Pulmonary artery endothelial cell (primary cell): ENCODE measurements at places on chromosomes 2 and 18. TPM values are rescaled to one million over a fixed set of nuclear protein-coding genes. Genes with fewer than 3 reads are reported as not detected.
A peak's percentile ranks its signal among the peaks of the same experiment; 100 is the strongest.

DNA sequence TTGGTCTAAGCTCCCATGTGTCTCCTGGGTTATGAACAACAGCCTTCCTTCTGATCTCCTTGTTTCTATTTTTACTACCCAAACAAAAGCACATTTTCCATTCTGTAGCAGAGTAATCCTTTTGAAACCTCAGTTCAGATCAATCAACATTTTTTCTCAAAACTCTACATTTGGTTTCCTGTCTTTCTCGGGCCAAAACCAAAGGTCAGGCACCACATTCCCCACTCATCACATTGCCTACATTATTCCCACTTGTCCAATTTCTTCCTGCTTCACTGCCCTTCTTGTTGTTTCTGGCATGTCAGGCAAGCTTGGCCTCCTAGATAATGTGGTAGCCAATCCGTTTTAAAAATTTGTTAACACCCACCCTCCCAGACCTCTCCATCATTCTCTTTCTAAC is 196.8 kb downstream of the PPP1R1C start:
- DNase-seq, result peak; percentile 83

DNA sequence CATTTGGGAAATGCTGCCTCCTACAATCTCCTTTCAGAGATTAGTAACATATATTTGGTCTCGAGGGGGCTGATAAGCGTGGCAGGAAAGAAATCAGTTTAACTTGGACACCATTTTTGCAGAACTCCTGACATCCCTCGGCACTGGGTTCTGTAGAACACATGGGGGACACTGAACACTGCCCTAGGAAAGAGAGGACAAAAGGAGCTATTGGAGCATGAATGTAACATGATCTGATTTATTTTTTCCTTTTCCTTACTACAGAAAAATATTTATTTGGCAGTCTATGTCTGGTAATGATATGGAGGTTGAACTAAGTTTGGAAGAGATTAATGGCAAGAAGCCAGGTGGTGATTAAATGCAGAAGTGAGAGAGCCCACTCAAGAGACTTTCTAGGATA is 153.8 kb downstream of the AFF3 start:
- no peak for DNase-seq

The OR6B2 gene
- total RNA-seq, result not detected in 2 replicates

- DNase-seq, result no peak
Observed at GRCh38 chr18:46723856-46724415, 32.9 kb downstream of the ST8SIA5 start.

The TRIM43 gene
- total RNA-seq, result not detected in 2 replicates

DNA sequence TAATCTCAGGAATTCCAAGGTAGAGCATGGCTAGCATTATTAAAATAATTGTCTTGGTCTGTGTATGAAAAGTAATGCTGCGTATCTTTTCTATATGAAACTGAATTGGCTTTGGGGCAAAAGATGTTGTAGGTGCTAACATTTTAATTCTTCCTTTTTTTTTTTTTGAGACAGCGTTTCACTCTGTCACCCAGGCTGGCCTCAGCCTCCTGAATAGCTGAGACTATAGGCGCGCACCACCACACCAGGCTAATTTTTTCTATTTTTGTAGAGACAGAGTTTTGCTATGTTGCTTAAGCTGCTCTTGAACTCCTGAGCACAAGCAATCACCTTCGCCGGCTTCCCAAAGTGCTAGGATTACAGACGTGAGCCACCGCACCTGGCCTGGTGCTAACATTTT is 172.6 kb upstream of the STON1 start:
- no peak for DNase-seq

The C1D gene
- total RNA-seq, result 16.1 and 19.8 TPM in 2 replicates

The SPATA3 gene
- not detected in 2 replicates for total RNA-seq

GRCh38 chr18:46379323-46379950 is 275.3 kb downstream of the HAUS1 start:
- no peak for DNase-seq

DNA sequence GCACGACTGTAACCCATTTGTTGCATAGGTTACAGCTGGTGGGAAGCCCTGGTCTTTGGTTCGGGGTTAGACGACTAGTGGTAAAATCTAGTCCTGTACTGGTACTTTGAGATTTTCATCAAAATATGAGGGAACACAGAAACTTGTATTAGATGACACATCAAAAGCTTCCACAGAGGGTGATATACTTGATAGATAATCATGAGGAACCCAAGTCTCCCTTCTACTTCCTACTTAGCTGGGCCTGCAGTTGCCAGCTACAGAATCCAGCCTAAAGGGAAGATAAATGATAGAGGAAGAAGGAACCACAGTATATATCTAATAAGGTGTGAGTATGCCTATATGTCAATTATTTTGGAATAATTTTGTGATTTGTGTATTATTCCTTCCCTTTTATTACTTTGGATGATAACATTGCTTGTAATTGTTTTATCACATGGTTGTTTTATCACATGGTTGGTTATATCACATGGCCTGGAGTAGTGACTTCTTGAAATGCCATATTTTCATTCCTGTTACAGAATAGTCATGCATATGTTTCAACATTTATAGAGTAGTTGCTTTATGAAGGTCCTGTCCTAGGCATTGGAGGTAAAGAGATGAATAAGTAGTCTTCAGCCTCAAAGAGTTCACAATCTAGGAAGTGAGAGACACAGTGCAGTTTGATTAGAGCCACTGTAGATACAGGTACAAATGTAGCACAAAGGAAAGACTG is 2.9 kb downstream of the AGPS start:
- no peak for DNase-seq

The STPG4 gene
- 0.11 TPM in 1 of 2 replicates, not detected in the other for total RNA-seq

The ST6GAL2 gene
- not detected in 2 replicates for total RNA-seq

DNA sequence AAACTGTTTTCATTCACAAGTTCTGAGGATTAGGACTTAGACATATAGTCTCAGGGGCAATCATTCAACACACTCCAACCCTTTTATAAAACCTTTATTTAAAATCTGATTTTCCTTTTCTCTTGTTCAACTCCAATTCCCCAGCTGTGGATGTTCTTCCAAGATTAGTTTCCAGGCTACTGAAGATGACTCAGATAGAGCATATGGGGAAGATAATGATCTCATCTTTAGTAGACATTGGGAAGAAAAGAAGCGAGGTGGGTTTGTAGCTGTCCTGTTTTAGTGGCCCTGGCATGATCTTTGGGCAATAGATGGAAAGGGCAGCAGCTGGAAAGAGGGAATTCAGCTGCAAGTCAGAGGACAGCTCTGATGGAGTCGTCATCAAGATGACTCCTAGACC is 247.7 kb upstream of the CCDC68 start:
- no peak for DNase-seq

DNA sequence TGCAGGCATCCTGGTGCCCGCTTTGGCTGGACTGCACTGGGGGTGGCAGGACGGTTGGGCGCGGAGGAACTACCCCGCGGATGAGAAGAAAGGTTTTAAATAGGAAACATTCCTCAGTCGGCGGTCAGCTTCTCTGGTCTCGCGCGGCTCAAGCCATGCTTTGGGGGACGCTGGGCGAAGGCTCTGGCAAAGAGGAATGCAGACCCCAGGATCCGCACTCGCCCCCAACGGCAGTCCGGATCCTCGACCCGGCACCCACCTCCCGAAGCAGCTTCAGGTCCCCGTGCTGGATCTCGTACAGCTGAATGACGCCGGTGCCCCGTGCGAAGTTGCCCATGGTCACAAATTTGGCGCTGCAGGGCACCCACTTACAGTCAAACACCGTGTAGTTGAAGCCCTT is 686 bp upstream of the PNO1 start:
- DNase-seq, result no peak

GRCh38 chr18:21053127-21053526 is 58.5 kb downstream of the ROCK1 start:
- DNase-seq, result no peak

The SAG gene
- total RNA-seq, result 0.07 TPM in 1 of 2 replicates, not detected in the other
